ENCODE measurements at places on chromosomes 16 and 17. TPM values are rescaled to one million over a fixed set of nuclear protein-coding genes. Genes with fewer than 3 reads are reported as not detected.

Gene MT4
- not detected for total RNA-seq

DNA sequence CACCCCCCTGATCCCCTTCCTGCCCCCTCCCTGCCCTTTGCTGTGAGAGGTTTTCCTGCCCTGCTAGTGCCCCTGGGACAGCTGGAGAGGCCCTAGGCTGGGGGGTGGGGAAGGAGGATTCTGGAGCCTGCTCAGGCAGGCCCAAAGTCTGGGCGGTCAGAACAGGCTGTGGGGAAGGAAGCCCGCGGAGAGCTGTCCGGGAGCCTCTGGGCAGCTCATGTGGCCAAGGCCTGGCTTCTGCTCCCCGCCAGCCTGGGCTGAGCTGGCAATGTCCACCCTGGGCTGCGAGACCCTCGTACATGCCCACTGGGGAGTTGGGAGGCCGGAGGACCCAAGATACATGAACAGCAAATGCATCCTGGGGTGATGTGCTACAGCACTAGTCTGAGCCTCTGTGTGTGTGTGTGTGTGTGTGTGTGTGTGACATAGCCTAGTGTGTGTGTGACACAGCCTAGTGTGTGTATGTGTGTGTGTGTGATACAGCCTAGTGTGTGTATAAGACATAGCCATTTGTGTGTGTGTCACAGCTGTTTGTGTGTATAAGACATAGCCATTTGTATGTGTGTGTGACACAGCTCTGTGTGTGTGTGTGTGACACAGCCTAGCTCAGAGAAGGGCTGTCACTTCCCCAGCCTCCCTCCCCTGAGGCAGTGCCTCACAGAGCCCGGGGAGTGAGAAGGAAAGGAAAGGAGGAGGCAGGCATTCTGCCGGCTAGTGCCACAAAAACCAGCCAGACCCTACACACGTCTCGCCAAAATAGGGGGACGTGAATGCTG lies 201.4 kb upstream of the CIBAR2 start:
- H3K27me3 ChIP-seq = no peaks in the 10 kb centered on the region
- DNase-seq = no peak
- no peak overlapping the region for H3K27ac ChIP-seq
- H3K4me1 ChIP-seq = peaks cover 13% of the 10 kb centered on the region
- H3K36me3 ChIP-seq = no peaks in the 10 kb centered on the region

- DNase-seq = no peak
- peak overlapping the region; percentile 67 for H3K4me3 ChIP-seq
- H3K27ac ChIP-seq = no peak overlapping the region
Observed at GRCh38 chr17:21252289-21252795, 868 bp downstream of the NATD1 start.

GRCh38 chr17:50883850-50884438 lies 17.8 kb upstream of the TOB1 start:
- H3K36me3 ChIP-seq = no peaks in the 10 kb centered on the region
- no peak overlapping the region for H3K27ac ChIP-seq
- DNase-seq = peak; percentile 24
- H3K4me1 ChIP-seq = no peaks in the 10 kb centered on the region
- no peaks in the 10 kb centered on the region for H3K27me3 ChIP-seq
- H3K4me3 ChIP-seq = no peak overlapping the region

GRCh38 chr17:11330826-11331225 lies 89.8 kb downstream of the SHISA6 start:
- H3K4me3 ChIP-seq = no peak overlapping the region
- no peaks in the 10 kb centered on the region for H3K27me3 ChIP-seq
- H3K4me1 ChIP-seq = peaks cover 5% of the 10 kb centered on the region
- DNase-seq = peak; percentile 87

DNA sequence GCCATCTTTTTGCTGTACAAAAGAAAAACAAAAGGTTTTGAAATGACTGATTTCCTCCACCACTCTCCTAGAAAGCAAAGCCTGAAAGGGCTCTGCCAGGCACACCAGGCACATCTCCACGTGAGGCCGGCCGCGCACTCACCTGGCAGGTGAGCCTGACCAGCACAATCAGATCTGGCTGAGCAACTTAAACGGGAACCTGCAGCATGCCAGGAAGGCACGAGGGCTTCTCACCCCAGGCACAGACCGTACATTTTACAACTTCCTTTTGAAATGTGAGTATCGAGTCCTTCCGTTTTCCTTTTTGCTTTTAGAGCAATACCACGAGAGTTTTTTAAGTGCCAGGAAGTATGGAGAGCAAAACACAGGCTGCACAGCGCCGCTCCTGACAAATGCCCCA lies 22.5 kb downstream of the SLC38A10 start:
- no peak overlapping the region for H3K4me3 ChIP-seq
- no peak overlapping the region for H3K27ac ChIP-seq
- no peak for DNase-seq
- no peaks in the 10 kb centered on the region for H3K4me1 ChIP-seq
- peaks cover 59% of the 10 kb centered on the region for H3K36me3 ChIP-seq
- H3K27me3 ChIP-seq = no peaks in the 10 kb centered on the region

DNA sequence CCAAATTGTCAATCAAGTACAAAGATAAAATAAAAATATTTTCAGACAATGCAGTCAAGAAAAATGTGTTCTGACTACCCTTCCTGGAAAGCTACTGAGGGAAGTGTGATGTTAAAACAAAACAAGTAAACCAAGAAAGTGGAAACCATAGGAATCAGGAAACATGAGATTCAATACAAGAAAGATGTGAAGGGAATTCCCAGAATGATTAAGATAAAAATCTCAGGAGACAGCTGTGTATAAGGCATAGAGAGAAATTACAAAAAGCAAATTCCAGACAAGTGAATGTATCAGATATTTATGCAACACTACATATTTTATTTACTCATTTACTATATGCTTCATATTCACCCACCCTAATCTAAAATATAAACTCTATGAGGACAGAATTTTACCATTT lies 32.2 kb downstream of the TRIM37 start:
- no peaks in the 10 kb centered on the region for H3K4me1 ChIP-seq
- H3K27ac ChIP-seq = no peak overlapping the region
- DNase-seq = no peak
- no peaks in the 10 kb centered on the region for H3K27me3 ChIP-seq

Gene NPB
- total RNA-seq = 2.1 TPM

Gene RAP1GAP2
- 32.2 TPM for total RNA-seq

Gene FLYWCH2
- 20.9 TPM for total RNA-seq

DNA sequence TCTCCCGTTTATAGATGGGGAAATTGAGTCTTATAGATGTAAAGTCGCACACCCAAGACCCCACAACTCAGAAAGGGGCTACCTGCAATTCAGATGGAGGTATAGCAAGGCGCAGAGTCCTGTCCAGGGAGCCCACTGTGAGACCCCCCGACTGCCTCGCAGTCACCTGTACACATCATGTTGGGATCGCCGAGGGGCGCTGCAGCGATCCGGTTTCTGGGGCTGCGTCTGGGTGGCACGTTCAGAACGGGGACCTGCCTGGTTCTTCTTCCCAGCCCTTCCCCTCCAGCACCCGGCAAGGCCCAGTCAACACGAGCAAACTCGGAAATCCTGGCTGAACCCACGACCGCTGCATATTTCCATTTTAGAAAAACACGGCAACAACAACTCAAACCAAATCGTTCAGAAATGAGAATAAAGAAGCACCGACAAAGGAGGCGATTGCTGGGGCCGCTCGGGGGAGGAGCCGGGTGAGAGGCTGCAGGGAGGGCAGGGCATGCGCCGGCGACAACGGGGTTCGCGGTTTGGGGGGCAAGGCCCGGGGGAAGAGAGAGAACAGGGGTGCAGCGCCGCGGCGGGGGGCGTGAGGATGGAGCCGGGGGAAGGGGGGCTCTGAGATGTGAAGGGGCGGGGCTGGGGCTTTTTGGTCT lies 643 bp downstream of the HSDL1 start:
- peaks cover 2% of the 10 kb centered on the region for H3K4me1 ChIP-seq
- no peak for DNase-seq
- peak overlapping the region; percentile 99 for H3K4me3 ChIP-seq
- peaks cover 6% of the 10 kb centered on the region for H3K36me3 ChIP-seq

Gene KRT28
- not detected for total RNA-seq

GRCh38 chr17:53039981-53040380 lies 782.7 kb upstream of the KIF2B start:
- H3K4me3 ChIP-seq = no peak overlapping the region
- H3K4me1 ChIP-seq = no peaks in the 10 kb centered on the region
- H3K27me3 ChIP-seq = no peaks in the 10 kb centered on the region
- no peak overlapping the region for H3K27ac ChIP-seq
- DNase-seq = no peak

Gene MLST8
- 75.9 TPM for total RNA-seq

Gene C16orf95
- total RNA-seq = 4.5 TPM

Gene C17orf100
- 0.70 TPM for total RNA-seq

Gene OR1F1
- not detected for total RNA-seq

DNA sequence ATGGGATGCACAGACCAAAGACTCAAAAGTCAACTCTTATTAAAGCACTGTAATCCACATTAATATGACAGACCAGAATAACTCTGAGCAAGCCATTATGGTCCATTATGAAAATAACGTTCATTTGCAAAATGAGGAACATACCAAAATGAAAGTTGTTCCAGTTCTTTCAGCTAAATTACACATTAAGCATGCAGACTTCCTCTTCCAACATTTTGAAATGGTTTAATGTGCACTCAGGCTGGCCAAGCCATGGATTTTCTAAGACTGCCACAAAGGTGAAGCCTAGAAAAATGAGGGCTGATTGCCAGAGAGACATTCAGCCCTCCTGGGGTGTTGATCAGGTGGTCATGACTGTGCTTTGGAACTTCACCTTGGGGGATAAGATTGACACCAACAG lies 56.7 kb upstream of the NOG start:
- H3K4me1 ChIP-seq = no peaks in the 10 kb centered on the region
- H3K36me3 ChIP-seq = no peaks in the 10 kb centered on the region
- no peak overlapping the region for H3K27ac ChIP-seq
- H3K27me3 ChIP-seq = no peaks in the 10 kb centered on the region

DNA sequence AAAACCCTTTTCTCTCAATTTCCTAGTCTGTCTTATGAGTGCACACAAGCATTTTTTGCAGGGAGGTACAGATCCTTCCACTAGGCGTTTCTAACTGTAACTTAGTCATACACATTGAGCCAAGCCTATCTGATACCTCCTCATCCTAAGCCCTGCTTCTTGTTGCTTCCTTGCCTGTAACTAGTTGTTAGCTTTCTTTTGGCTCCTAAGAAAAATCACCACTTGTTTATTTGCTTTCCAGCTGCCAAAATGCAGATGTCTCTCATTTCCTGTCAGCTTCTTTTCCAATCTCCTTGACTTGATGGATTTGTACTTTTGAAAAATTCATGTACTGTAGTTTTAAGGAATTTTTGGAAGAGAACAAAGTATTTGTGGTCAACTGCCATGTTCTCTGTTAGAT lies 73.7 kb downstream of the TNRC6C start:
- no peak for DNase-seq
- 0 out of 2 replicates have a peak, but pooled peaks cover 2% of the 10 kb centered on the region for H3K4me1 ChIP-seq
- H3K27me3 ChIP-seq = no peaks in the 10 kb centered on the region
- H3K36me3 ChIP-seq = peaks cover 31% of the 10 kb centered on the region

DNA sequence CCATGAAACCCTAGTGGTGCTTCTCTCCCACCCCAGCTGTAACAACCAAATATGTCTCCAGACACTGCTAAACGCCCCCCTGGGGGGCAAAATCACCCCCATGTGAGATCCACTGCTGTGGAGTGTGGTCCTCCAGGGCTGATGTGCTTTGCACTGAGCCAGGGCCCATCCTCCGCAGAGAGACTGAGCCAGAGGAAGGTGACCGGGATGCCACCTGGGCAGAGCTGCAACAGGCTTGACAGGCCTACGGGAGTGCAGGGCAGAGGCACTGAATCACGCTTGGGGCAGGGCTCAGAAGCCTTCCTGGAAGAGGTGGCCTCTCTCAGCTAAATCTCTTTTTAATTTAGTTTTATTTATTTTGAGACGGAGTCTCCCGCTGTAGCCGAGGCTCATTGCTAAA lies 4.4 kb downstream of the GJD3 start:
- DNase-seq = no peak
- no peak overlapping the region for H3K4me3 ChIP-seq
- peaks cover 3% of the 10 kb centered on the region for H3K4me1 ChIP-seq
- H3K27ac ChIP-seq = no peak overlapping the region
- H3K27me3 ChIP-seq = peaks cover 9% of the 10 kb centered on the region
- H3K36me3 ChIP-seq = no peaks in the 10 kb centered on the region

Gene TPSB2
- not detected for total RNA-seq

DNA sequence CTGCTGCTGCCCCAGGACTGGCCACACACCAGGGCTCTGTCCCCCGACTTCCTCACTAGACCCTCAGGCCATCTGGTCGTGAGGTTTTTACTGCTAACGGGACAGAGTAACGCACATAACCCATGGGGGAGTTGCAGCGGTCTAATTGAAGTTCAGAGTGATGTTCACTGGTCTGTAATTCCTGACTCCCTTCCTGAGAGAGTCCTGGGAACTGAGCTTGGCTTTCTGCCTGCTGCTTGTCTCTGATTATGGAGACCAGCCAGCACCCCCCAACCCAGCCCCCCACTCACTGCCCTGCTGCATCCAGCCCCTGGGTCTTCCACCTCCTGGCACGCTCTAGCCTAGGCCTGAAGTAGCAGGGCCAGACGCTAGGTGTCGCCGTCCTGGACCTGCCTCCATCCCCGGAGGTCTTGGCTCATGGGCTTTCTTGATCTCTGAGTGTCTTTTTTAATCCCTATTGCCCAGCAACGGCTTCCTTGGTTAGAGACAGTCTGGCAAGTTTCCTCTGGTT lies 192.9 kb downstream of the CCDC182 start:
- H3K27ac ChIP-seq = no peak overlapping the region
- H3K27me3 ChIP-seq = no peaks in the 10 kb centered on the region
- peak; percentile 89 for DNase-seq
- H3K4me1 ChIP-seq = peaks cover 14% of the 10 kb centered on the region
- H3K4me3 ChIP-seq = no peak overlapping the region

All from H9 (cell line).